ENCODE measurements at places on chromosomes 1 and 21.

- H3K27me3 ChIP-seq: no peaks in the 10 kb centered on the region
- H3K27ac ChIP-seq: no peak overlapping the region
- DNase-seq: no peak
- no peaks in the 10 kb centered on the region for H3K4me1 ChIP-seq
- no peak overlapping the region for H3K4me3 ChIP-seq
Measured at GRCh38 chr1:178364782-178365181, 132.0 kb downstream of the CLEC20A start.

DNA sequence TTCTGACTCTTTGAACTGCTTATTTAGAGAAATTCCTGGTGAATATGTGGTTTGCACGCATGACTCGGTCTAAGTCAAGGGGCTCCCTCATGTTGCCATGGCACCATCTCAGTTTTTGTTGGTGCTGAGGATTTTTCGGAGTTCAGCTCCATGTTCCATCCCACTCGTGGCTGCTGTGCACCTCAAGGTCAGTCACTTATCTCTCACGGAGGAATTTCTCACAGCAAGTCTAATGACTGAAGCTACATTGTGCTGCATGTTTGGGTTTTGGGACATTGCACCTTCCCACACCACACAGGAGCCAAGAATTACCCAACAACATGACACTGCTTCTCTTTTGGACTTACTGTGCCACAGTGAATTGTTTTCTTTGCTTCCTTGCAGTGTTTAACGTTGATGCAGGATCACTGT lies 269.9 kb downstream of the NCAM2 start:
- no peak overlapping the region for H3K4me3 ChIP-seq
- no peaks in the 10 kb centered on the region for H3K27me3 ChIP-seq
- H3K36me3 ChIP-seq: no peaks in the 10 kb centered on the region
- no peaks in the 10 kb centered on the region for H3K4me1 ChIP-seq
- no peak overlapping the region for H3K27ac ChIP-seq

DNA sequence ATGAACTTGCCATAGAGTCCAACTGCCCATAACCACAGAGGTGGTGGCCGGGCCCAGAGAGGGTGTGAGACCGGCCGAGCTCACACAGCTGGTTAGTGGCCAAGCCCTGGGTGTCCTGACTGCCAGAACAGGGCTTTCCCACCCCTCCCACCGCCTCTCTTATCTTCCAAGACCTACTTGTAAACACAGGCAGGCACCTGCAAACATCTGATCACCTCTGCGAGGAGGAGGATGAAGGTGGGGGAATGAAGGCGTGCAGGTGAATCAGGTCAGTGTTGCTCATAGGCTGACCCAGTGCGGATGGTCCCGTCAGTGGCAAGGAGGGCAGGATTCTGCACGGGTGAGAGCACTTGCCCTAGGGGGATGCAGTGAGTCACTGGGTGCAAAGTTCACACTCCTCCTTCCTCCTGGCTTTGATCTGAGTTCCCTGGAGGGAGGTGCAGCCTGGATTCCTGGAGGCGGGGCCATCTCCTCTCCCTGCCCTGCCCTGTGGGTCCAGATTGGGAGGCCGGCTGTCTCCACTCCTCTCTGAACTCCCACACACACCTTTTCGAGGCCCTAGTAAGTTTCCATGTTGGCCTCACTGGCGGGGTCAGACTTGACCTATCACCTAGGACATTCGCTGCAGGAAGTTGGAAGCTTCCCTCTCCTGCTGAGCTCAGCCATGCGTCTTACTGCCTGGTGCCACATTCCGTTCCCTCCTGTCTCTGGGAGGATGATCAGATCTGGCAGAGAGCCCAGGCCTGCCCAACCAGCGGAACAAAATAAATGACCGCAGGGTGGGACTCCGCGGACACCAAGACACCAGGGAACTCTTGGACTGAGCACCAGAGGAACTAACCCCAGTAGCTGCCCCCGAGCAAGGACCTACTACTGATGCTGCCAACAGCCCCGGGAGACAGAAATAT lies 7.3 kb downstream of the UQCRHL start:
- no peaks in the 10 kb centered on the region for H3K27me3 ChIP-seq
- peak overlapping the region; percentile 100 for H3K27ac ChIP-seq

- no peaks in the 10 kb centered on the region for H3K36me3 ChIP-seq
- no peak overlapping the region for H3K27ac ChIP-seq
- peaks cover 46% of the 10 kb centered on the region for H3K27me3 ChIP-seq
- no peak overlapping the region for H3K4me3 ChIP-seq
Measured at GRCh38 chr1:153344718-153345025, 4.0 kb downstream of the PGLYRP4 start.

DNA sequence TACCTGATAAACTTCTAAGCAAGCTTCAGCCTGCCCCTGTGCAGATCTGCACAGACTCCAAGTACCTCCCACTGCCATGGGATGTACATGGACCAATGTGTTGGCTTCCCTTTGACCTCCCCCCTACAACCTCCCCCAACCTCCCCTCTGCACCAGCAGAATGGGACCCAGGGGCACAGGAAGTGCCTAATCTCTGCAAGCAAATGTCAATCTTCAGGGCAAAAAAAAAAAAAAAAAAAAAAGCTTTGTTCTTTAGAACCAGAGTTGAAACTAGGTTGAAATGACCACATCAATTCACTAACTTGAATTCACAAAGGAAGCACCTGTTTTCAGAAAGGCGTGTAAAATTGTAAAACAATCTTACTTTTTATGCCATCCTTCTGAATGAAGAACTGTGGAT lies 53.9 kb upstream of the TIAM1 start:
- no peak overlapping the region for H3K27ac ChIP-seq
- no peak for DNase-seq
- no peak overlapping the region for H3K4me3 ChIP-seq
- H3K27me3 ChIP-seq: no peaks in the 10 kb centered on the region

GRCh38 chr1:228734881-228735801 lies at the start of gene RHOU:
Gene RHOU (plus strand): TSS chr1:228735479. CDS start chr1:228735743, 264 bp downstream.
- H3K27ac ChIP-seq: no peak within 1 kb of the TSS
- no peaks in the 10 kb centered on the region for H3K36me3 ChIP-seq
- peaks cover 61% of the 10 kb centered on the region for H3K27me3 ChIP-seq
- no peak within 1 kb of the TSS for H3K4me3 ChIP-seq
- no peak for DNase-seq

GRCh38 chr1:46581681-46582455 lies 22.2 kb downstream of the MKNK1 start:
- H3K4me1 ChIP-seq: no peaks in the 10 kb centered on the region
- no peak for DNase-seq
- H3K27ac ChIP-seq: no peak overlapping the region

GRCh38 chr1:213295860-213296259 lies 244.8 kb downstream of the RPS6KC1 start:
- no peaks in the 10 kb centered on the region for H3K4me1 ChIP-seq
- DNase-seq: no peak
- H3K27ac ChIP-seq: no peak overlapping the region
- H3K4me3 ChIP-seq: no peak overlapping the region
- H3K36me3 ChIP-seq: no peaks in the 10 kb centered on the region

DNA sequence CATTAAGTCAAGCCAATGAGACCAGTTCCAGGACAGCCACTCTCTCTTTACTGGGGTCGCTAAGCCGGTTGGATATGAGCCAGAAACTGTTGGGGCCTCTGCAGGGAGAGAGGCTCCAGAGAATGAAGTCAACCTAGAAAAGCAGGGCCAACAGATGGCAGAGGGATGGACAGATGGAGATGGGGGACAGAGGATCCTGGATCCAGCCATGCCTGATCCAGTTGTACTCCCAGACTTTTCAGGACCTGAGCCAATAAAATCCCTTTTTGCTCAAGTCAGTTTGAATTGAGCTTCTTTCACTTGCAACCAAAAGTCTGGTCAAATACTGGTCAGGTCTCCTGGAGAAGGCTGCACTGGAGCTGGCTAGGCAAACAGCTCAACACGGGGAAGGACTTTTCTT lies 2.2 kb downstream of the DHCR24 start:
- H3K4me3 ChIP-seq: peak overlapping the region; percentile 96
- peak overlapping the region; percentile 79 for H3K27ac ChIP-seq
- DNase-seq: no peak
- H3K27me3 ChIP-seq: no peaks in the 10 kb centered on the region

GRCh38 chr1:29833581-29833980 lies 597.3 kb downstream of the PTPRU start:
- H3K4me3 ChIP-seq: no peak overlapping the region
- DNase-seq: no peak
- H3K4me1 ChIP-seq: no peaks in the 10 kb centered on the region
- H3K27ac ChIP-seq: no peak overlapping the region
- H3K27me3 ChIP-seq: peaks cover 25% of the 10 kb centered on the region

- H3K36me3 ChIP-seq: no peaks in the 10 kb centered on the region
- no peak overlapping the region for H3K4me3 ChIP-seq
- H3K27ac ChIP-seq: no peak overlapping the region
Measured at GRCh38 chr1:59569198-59569597, 245.6 kb upstream of the HOOK1 start.

GRCh38 chr1:20353836-20354235 lies 63.2 kb downstream of the VWA5B1 start:
- H3K27ac ChIP-seq: no peak overlapping the region
- H3K36me3 ChIP-seq: no peaks in the 10 kb centered on the region
- DNase-seq: no peak
- no peak overlapping the region for H3K4me3 ChIP-seq

- no peak overlapping the region for H3K4me3 ChIP-seq
- H3K27me3 ChIP-seq: no peaks in the 10 kb centered on the region
- H3K36me3 ChIP-seq: no peaks in the 10 kb centered on the region
- no peak for DNase-seq
- no peak overlapping the region for H3K27ac ChIP-seq
Measured at GRCh38 chr1:160544647-160545046, 21.6 kb upstream of the SLAMF6 start.

DNA sequence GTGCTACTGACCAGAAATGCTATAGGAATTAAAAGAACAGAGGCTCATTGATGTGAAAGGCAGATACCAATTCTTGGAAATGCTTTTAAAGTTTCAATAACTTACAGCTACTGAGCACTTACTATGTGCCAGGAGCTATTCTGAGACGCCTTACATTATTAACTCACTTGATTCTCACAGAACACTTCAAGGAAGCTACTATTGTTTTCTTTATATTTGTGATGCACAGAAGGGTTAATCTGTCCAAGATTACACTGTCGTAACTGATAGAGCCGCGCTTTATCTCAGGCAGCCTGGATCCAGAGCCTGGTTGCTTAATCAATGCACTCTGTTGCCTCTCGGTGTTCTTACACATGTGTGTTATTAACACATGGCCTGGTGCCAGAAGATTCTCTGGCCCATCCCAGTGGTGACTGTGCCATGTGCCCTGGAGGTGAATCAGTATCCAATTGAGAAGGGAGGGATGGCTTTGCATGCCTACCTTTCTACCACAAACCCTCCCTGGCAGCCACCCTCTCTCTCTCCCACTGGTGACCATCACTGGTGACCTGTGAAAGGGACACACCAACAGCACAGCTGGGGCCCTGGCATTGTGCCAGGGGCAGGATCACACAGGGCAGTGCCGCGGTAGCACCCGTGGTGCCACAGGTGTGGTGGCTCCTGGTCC lies 8.8 kb downstream of the FMO1 start:
- H3K27me3 ChIP-seq: peaks cover 5% of the 10 kb centered on the region
- H3K4me1 ChIP-seq: no peaks in the 10 kb centered on the region
- DNase-seq: no peak
- no peak overlapping the region for H3K4me3 ChIP-seq
- H3K36me3 ChIP-seq: no peaks in the 10 kb centered on the region

GRCh38 chr1:247317702-247318101 lies 14.0 kb downstream of the ZNF496 start:
- H3K36me3 ChIP-seq: no peaks in the 10 kb centered on the region
- H3K4me3 ChIP-seq: no peak overlapping the region
- DNase-seq: no peak
- H3K27ac ChIP-seq: no peak overlapping the region
- H3K27me3 ChIP-seq: no peaks in the 10 kb centered on the region

GRCh38 chr1:96698342-96698983 lies 23.1 kb upstream of the PTBP2 start:
- H3K36me3 ChIP-seq: no peaks in the 10 kb centered on the region
- H3K27me3 ChIP-seq: no peaks in the 10 kb centered on the region
- no peaks in the 10 kb centered on the region for H3K4me1 ChIP-seq

DNA sequence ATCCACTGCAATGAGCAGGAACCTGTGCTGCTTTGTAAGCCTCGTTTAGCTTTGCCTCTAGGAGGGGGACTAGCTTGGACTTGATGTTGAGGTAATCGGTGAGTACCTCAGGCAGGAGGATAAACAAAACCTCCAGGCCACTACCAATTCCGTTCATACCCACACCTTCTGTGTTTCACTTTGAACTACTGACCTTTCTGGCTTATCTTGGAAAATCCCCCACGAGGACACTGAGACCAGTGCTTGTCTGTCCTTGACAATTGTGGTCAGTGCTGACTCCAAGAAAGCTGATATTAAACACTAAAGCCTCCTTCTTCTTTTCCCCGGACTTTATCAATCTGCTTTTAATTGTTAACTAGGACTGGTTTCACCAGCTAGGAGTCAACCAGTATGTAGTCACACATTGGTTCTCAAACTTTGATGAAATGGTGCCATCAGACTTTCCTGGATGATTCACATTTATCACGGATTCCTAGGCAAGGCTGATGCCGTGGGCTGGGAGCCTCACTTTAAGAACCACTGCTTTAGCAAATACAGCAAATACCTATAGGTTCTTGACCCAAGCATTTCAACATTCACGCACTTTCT lies 52.7 kb downstream of the TGFB2 start:
- no peaks in the 10 kb centered on the region for H3K4me1 ChIP-seq
- H3K27me3 ChIP-seq: no peaks in the 10 kb centered on the region
- 0 out of 2 replicates have a peak, but pooled peaks cover 5% of the 10 kb centered on the region for H3K36me3 ChIP-seq
- H3K27ac ChIP-seq: no peak overlapping the region

DNA sequence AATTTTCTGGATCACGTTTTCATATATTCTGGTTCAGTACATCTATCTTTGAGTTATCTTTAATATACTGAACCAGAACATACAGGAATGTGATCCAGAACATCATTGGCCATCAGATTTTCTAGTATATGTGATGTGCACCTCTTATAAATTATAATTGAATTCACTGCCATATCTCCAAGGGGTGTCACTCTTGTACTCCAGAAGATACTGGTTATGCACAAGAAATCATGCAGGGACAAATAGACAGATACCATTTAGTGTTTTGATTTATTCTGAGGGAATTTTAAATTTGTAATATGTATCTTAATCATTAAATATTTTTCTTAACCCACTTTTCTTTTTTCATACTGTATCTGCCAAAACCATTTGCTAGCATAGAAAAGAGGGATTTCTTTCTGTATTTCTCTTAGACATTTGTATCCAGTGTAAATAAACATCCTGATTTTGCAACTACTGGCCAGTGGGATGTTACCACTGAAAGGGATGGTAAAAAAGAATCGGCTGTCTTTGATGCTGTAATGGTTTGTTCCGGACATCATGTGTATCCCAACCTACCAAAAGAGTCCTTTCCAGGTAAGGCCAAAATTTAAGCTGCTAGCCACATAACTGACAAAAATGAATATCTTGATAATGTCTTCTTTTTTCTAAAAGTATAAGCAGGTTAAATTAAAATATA lies 16.7 kb downstream of the FMO3 start:
- H3K4me3 ChIP-seq: no peak overlapping the region
- H3K36me3 ChIP-seq: no peaks in the 10 kb centered on the region
- DNase-seq: no peak

GRCh38 chr1:211683396-211684297 lies 8.2 kb upstream of the NEK2 start:
- H3K4me1 ChIP-seq: no peaks in the 10 kb centered on the region
- H3K27ac ChIP-seq: no peak overlapping the region
- no peaks in the 10 kb centered on the region for H3K27me3 ChIP-seq

All from PC-9 (cell line).